ENCODE measurements at places on chromosomes 5 and 9.

DNA sequence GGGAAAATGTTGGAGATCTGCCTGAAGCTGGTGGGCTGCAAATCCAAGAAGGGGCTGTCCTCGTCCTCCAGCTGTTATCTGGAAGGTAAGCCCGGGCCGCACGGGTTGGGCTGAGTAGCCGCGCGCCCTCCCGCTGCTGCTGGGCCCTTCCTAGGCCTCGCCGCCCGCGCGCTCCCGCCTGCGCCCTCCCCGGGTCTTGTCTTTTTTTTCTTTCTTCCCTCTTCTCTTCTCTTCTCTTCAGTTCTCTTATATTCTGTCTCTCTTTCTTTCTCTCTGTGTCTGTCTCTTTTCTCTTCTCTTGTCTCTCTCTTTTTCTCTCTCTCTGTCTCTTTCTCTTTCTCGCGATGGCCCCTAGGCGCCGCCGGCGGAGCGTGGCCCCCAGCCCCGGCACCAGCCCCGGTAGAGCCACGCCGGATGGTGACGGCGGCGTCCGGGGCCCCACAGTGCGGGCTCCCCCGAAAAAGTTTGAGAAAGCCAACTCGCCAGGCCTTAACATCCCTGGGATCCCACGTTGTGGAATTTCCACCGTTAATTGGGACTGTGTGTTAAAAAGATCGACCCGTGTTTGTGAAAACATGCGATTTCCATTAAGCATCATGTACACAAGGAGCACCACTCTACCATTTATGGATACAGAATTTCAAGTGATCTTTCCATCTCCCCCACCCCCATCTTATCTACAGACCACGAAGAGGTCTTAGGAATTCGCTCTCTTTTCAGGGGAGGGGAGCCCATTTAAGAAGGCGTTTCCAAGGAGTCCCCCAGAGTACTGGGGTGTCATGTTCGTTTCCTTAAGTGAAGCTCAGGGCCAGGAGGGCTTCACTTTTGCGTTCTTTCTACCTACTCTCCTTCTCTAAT lies 616 bp downstream of the ABL1 start:
- peak; percentile 48 for DNase-seq

GRCh38 chr9:13550519-13550918 lies 271.0 kb upstream of the MPDZ start:
- no peak for DNase-seq

DNA sequence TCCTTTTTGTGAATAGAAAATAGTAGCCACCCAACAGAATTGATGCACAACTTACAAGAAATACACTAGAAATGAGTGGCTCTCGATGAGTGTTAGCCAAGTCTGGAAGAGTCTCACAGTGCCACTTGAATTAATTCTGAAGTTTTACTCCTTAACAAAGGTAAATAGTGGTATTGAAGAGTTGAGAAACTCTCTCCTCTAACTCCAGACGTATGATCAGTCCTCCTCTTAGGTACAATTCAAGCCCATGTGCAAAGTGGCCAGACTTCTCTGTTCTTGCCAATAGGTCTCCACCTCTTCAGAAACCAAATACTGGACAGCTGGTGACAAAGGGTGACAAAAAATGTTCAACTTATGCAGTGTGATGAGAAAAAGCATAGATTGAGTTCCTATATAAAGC lies 38.5 kb upstream of the ADAMTS16 start:
- no peak for DNase-seq

DNA sequence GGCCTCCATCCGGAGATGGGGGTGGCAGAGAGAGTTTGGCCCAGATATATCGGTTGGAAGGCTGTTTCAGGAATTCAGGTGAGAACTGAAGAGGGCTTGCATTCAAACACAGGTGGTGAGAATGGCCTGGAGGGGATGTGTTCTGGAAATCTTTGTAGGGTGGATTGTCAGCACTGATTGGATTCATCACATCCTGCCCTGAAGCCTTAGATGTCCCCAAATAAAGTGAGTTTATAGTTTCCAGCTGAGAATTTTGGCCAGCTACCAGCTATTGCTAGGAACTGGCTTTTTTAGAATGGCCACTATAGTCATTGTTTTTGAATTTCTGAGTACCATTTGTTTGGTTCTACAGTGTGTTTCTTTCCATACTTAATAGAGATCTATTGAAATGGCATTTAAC lies 46.1 kb upstream of the ANKH start:
- peak; percentile 73 for DNase-seq

GRCh38 chr5:96733771-96734500 lies 71.8 kb downstream of the CAST start:
- DNase-seq: no peak

DNA sequence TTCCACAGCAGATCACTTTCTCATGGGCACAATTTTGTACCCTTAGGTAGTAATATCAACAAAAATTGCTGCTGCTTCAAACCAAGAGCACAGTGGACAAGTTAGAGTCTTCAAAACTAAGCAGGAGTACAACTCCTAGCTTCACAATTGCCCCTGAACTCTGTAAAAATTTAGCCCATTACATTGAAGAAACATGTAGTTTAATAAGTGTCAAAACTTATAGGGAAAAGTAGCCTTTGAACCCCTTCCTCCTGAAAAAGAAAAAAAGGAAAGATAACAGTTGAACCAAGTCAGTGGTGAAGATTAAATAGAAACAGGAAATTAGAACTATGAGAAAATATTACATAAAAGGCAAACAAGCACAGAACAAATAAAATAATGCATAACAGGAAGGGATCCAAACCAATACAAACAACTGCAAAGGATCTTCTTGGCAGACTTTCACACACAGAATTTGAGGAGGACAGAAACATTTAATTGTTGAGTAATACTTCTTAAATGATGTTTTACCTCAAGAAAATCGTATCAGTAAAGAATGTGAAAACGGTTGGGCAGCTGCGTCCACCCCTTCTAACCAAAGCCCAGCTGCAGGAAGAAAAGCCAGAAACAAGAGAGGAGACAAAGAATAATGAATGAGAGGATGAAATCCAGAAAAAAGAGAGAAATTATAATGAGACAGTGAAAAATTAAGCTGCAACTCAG lies 636.0 kb downstream of the NR2F1-AS1 start:
- DNase-seq: peak; percentile 54

DNA sequence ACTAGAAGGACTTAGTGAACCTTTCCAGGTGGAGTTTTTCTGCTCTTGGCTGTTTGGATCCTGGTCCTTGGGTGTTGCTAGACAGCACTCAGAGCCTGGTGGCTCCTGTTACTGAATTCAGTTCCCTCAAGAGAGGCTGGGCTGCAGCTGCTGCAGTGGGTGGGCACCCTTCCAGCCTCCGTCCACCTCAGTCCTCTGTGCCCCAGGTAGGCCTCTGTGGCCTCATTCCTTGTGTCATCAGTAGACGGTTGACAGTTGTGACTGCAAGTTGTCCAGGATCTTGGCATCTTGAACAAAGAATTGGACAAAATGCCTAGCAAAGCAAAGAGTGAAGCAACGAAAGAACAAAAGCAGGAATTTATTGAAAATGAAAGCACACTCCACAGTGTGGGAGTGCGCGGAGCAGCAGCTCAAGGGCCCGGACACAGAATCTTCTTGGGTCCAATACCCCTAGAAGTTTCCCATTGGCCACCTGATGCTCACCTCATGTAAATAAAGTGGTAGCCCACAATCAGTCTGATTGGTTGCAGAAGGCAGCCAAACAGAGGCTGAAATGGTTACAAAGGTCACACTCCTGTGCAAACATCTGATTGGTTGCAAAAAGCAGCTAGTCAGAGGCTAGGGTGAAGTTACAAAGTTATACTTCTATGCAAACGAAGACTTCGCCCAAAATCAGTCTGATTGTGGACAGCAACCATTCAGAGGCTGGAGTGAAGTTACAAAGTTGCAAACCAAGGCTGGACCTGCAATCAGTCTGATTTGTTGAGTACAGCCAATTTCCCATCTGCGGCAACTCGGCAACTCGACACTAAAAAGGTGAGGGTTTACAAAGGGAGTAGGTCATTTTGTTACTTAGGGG lies 40.1 kb downstream of the F2R start:
- no peak for DNase-seq

- DNase-seq: no peak
Measured at GRCh38 chr5:8523501-8523900, 654.6 kb downstream of the MTRR start.

DNA sequence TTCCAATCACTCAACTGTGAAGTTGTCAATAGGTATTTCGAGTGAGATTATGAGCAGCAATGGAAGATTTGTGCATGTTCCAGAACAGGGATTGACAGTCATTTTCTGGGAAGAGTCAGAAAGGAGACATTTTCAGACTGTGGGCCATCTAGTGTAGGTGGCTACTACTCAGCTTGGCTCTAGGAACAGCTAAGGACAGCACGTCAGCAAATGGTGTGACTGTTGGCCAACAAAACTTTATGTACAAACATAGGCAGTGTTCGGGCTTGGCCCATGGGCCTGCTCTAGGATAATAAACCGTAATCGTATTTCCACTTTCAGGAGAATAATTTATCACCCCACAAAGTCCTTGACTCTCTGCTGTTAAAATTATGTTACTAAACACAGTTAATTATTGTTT lies 143.6 kb downstream of the ADCY2 start:
- DNase-seq: no peak

GRCh38 chr5:14213253-14213652 lies 70.1 kb downstream of the TRIO start:
- no peak for DNase-seq

DNA sequence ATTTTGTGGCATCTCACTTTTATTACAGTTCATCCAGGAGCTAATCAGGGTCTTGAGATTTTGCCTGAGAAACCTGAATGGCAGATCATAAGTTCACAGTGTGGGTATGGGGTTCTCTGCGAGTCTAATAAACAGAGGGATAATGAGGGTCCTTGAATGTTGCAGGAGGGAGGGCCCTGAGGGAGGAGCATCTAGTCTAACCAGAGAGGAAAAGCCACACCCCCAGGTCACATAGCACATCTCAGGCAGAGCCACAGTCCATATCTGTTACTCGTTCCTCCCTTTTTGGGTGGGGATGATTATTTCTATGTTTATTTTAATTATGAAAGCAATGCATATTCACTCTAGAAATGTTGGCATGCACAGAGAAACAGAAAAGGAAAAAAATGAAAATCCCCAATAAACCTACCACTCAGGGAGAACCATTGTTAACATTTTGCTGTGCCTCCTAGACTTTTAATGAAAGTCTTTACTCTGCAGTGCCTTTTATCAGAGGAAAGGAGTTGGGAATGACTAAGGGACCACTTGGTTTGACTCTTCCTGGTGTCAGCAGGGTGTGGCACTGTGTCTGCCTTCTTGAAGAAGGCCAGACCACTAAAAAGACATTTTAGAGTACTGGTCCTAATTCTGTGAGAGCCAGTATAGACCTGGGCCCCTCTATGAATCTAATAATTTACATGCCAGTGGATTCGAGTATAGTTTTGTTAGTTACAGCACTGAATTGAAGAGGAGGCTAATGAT lies 2.8 kb downstream of the GALNT12 start:
- DNase-seq: no peak

GRCh38 chr9:106920701-106921283 lies 57.8 kb downstream of the ZNF462 start:
- DNase-seq: no peak

DNA sequence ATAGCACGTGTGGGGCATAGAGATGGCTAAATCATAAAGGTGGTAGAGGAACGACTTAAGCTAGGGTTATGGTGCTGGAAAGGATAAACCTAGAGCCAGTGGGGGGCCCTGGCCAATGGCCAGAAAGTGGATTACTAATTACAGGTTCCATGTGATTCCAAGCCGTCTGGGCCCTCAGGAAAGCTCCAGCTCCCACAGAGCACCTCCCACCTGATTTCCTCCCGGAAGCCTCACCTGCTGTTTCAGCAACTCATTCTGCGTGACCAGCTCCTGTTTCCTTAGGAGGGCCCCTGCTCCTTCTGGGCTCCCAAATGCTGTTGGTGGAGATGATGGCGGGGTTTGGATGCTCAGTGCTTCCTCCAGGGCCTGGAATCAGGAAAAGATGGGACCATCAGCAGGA lies 16.2 kb downstream of the GPX3 start:
- no peak for DNase-seq

- peak; percentile 49 for DNase-seq
Measured at GRCh38 chr9:110579034-110579861, at the start of gene SVEP1. Gene SVEP1 (minus strand): TSS chr9:110579741. CDS start chr9:110579543, 198 bp downstream.

DNA sequence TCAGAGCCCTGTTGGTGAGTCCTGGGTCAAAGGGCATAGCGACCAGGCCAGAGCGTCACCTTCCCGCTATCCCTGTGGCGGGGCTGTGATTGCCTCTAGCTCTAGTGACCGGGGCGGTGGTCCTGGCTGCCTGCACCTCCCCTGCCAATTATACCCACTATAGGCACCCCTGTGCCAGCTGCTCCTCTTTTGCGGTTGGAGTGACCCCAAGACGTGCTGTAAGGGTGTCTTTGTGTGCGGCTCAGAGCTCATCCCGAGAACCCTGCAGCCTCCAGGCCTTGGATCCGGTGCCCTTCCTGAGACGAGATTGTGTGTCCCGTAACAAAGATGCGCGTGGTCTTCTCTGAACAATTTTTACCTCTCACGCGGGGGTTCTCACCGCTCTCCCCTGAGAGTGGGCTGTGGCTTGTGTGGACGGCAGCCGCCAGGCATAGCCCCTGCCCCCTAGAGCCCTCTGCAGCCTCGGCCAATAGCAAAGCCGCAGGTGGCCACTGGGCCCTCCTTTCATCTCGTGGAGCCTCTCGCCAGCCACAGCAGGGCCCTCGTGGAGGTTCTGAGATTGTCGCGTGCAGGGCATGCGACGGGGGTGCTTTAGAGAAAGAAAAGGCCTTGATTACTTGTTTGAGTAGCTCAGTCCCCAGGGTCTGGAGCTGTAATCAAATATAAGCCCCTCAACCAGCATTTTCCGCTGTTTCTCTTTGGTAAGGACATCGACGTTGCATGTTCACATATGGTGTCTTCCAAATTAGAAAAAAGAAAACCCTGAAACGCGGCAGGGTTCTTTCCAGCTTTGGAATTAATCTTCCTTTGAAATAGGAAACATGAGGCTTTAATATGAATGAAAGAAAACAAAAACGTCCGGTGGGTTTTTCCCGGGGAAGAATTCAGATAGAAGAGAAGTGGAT lies 10.7 kb downstream of the NKD2 start:
- DNase-seq: no peak

GRCh38 chr9:15618540-15619331 lies 65.9 kb downstream of the CCDC171 start:
- DNase-seq: no peak

DNA sequence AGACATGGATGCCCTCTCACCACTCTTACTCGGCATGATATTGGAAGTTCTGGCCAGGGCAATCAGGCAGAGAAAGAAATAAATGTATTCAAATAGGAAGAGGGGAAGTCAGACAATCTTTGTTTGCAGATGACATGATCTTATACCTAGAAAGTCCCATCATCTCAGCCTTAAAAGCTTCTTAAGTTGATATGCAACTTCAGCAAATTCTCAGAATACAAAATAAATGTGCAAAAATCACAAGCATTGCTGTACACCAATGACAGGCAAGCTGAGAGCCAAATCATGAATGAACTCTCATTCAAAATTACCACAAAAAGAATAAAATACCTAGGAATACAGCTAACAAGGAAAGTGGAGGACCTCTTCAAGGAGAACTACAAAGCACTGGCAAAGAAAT lies 2190.4 kb downstream of the MAT2B start:
- no peak for DNase-seq

DNA sequence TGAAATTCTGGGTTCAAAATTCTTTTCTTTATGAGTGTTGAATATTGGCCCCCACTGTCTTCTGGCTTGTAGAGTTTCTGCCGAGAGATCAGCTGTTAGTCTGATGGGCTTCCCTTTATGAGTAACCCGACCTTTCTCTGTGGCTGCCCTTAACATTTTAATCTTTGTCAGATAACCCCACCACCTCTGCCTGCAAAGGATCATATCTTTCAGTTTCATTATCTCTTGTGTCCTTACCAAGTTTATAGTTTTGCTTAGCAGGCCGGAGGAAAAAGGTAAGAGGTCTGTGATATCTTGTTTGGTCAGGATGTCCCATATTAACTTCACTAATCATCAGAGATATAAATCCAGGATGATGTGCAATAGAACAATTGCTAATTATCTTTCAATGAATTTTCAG lies 970.2 kb upstream of the TYRP1 start:
- DNase-seq: no peak
